ENCODE measurements at places on chromosomes 2 and 18. TPM values are rescaled to one million over a fixed set of nuclear protein-coding genes. Genes with fewer than 3 reads are reported as not detected.

DNA sequence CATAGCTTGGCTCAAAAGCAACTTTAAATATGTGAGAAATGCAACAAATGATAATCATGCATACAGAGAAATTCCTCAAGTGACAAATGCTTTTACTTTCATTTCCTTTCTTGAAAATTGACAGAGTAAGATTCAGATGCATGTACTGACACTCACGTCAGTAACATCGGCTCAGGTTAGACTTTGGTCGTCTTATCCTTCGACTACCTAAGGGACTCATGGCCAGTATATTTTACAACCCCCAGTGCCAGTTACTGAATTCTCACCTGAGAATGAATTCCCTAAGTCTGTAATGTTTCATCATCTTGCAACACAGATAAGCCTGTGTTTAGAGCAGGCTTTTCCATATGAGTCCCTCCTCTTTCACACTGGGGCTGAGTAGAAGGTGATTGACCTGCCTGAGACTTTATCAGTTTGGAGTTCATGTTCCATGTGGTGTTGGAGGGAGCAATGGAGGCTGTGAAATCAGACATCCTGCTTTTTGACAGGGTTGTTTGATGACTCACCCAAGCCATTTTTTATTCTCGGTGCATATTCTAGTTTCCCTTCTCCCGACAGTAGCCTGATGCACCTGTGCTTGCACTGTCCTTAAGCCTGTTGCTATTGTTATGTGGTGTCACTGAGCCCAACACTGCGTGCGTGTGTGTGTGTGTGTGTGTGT, 30.5 kb upstream of the ATP8B1 start:
- no peak for DNase-seq

- no peak for DNase-seq
Observed at GRCh38 chr2:168730344-168730743, 72.1 kb upstream of the NOSTRIN start.

- no peak for DNase-seq
Observed at GRCh38 chr18:40063488-40063887, 1891.5 kb upstream of the PIK3C3 start.

DNA sequence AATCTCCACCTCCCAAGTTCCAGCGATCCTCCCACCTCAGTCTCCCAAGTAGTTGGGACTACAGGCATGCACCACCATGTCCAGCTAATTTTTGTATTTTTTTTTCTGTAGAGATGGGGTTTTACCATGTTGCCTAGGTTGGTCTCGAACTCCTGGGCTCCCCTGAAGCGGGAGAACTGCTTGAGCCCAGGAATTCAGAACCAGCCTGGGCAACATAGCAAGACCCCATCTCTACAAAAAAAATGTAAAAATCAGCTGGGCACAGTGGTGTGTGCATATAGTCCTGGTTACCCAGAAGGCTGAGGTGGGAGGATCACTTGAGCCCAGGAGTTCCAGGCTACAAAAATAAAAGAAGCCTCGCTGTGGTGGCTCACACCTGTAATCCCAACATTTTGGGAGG, 12.0 kb upstream of the ZNF532 start:
- DNase-seq: no peak

GRCh38 chr2:236363711-236364277, 99.6 kb upstream of the ASB18 start:
- no peak for DNase-seq

DNA sequence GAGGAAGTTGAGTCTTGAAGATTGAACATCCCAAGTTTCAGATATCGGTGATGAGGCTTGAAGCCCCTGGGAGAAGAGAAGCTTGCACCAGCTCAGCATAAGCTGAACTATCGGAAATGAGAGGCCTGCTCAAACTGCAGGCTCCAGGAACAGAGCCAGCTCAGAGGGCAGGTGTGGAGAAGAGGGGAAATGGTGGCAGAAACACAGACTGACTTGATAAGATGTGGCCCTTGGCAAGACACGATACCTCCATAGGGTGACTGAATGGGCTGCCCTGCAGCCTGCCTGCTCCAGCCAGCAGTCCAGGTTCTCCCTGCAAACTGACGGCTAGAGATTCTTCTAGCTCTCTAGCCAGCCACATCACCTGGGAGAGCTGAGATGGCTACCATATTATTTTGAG, 86.6 kb downstream of the MYT1L start:
- DNase-seq: no peak

DNA sequence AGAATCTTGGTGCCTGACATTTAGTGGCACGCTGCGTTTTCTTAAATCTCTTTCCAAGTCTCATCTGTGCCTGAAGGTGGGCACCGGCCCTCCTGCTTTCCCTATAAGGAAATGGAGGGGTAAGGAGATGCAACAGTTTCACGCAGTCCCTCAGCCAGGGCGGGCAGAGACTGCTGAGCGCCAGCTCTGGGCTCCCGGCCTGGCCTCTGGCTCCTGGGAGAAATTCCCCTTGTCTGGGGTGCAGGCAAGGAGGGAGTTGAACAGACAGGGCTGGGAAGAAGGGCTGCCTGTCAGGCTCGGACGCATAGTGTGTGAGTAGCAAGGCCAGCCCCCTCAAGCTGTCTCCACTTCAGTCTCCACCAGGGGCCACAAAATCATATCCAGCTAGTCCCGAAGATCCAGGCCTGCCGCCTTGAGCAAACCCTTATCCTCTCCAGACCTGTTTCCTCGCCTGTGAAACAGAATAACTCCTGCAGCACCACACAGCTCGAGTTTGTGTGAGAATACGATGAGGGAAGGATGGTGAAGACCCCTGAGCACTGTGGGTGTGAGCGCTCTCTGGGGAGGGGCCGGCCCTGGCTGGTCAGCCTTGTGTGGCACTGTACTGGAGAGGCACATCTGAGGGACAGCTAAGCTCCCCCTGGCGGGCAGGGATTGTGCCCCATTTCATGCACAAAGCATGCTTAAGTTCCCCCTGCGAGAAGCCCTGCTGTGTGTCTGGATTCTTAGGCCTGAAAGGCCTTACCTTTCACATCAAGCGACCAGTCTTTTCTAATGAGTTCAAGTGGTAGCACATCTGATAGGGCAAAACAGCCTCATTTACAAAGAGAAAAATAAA, 33.8 kb downstream of the SDC1 start:
- no peak for DNase-seq

DNA sequence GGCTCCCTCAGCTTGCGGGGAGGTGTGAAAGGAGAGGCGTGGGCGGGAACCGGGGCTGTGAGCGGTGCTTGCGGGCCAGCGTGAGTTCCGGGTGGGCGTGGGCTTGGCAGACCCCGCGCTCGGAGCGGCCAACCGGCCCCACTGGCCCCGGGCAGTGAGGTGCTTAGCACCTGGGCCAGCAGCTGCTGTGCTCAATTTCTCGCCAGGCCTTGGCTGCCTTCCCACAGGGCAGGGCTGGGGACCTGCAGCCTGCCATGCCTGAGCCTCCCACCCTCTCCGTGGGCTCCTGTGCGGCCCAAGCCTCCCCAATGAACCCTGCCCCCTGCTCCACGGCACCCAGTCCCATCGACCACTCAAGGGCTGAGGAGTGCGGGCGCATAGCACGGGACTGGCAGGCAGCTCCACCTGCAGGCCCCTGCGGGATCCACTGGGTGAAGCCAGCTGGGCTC, 48.2 kb downstream of the RNF138 start:
- DNase-seq: no peak

GRCh38 chr2:207792244-207792785, 22.6 kb upstream of the FZD5 start:
- peak; percentile 25 for DNase-seq

DNA sequence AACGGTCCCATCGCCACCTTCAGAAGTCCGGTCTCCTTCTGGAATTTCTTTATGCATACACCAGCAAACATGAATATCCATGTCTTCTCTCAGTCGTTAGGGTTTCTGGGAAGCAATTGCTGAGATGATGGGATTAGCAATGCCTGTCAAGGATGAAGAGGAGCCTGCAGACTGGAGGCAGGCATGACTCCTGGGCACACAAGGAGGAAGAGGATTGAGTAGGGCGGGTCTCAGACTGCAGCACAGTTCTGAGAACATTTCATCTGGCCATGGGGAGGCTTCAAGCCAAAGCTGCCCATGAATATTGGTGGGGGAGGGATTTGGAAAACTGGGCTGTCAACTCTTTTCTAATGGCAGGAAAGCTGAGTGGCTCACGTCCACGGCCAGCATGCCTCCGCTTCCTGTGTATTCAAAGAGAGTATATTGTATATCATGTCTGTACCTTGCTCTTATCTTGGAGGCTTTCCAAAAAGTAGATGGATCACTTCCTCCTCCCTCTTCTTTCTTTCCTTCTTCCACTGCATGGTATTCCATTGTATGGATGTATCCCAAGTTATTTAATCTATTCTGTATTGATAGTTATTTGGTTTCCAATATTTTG, 24.5 kb downstream of the MC2R start:
- no peak for DNase-seq

GRCh38 chr18:23066060-23066459, 69.2 kb upstream of the CABLES1 start:
- no peak for DNase-seq

- no peak for DNase-seq
Observed at GRCh38 chr18:55877321-55877720, 289.3 kb upstream of the TCF4 start.

DNA sequence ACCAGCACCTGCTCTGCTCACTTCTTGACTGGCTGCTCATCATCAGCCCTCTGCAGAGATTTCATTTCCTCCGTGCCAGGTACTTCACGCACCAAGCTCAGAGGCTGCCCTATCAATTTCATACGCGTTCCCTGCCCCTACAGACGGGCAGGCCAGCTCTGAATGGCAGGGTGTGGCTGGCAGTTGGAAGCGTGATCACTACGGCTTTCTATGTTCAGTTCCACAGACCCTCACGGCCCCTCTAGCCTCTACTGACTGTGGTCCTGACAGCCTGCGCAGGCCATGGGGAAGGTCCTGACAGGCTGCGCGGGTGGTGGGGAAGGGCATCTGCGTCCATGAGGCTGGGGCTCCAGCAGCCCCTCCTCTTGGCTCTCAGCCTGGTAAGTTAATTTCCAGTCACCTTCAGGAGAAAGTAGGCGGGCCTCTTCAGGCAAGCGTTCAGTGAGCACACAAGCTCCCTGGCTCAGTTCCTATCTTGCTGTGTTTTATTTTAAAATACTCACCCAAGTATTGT, 154.8 kb downstream of the ZNF236 start:
- no peak for DNase-seq

- no peak for DNase-seq
Observed at GRCh38 chr2:53312181-53312580, 455.4 kb upstream of the CHAC2 start.

DNA sequence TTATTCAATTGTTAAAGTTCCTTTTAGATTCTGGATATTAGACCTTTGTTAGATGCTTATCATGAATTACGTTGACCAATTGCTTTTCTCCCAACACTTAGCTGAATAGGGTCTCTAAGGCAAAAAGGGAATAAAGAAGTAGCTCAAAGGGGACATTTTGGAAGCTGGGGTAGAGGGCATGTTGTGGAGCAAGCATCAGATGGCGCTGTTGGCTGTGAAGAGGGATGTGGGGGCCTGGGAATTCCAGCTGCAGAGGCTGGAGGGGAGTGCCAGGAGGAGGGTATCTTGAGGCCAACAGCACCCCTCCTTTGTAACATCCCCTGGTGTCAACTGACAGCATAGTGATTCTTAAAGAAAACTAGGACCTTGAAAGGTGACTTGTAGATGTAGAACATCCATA, 198.2 kb downstream of the ADCYAP1 start:
- no peak for DNase-seq

DNA sequence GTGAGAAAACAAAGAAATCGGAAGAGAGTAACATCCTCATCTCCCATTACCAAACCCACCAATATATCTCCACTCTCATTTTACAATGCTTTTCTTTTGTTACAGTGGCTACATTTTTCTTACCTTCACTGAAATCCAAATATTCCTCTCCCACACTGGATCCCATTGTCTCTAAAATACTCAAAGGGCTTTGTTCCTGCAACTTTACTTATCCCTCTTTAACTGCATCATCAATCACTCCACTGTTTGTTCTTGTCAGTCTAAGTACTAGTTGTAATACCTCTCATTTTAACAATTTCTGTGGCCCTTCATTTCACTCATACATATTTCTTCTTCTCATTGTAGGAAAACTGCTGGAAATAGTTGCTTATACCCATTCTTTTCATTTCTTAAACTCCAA, 464.2 kb upstream of the PIK3C3 start:
- DNase-seq: no peak

DNA sequence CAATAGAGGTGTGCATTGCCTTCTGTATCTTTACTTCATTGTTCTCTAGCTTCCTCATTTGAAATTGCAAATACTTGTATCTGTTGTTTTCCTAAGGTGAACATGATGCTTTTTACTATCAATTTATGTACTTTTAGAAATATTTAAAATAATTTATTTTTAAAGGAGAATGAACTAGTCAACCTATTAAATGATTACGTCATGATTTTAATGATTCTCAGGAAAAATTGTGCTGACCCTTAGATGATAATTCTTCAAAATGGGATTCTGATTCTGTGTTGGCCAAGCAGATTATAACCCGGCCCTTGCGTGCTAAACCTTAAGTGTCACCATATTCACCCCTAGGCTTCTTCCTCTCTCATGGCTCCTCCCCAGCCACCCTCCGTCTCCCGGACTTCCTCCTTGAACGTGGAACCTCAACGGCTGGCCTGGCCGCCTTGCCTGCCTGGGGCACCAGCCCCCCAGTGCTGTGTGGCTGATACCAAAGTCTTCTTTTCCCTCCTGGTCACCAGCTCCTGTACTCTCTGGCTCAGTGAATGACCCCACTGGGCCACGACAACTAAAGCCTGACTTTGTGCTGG, 292.0 kb downstream of the GBX2 start:
- no peak for DNase-seq

- no peak for DNase-seq
Observed at GRCh38 chr2:241708879-241709278, 7.0 kb downstream of the ING5 start.

DNA sequence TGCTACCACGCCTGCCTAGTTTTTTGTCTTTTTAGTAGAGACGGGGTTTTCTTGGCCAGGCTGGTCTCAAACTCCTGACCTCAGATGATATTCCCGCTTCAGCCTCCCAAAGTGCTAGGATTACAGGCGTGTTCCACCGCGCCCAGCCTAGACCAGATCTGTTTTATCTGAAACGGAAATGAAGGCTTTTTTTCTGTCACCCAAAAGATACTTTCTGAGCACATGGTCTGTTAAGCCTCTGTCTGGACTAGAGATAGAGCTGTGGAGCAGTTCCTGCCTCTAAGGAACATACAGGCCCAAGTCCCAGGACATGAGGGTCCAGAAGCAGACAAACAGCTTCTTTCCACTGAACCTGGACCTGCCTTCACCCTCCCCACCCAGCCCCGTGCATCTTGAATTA, 43.6 kb upstream of the PTMA start:
- DNase-seq: no peak

- DNase-seq: no peak
Observed at GRCh38 chr2:150403457-150403856, 84.0 kb downstream of the RND3 start.

GRCh38 chr2:54226260-54226659, 29.8 kb downstream of the TSPYL6 start:
- no peak for DNase-seq

The ANKRD39 gene
- 14.1 TPM for total RNA-seq

The ELP2 gene
- 56.1 TPM for total RNA-seq

The TGIF1 gene
- total RNA-seq: 11.4 TPM

The GALNT5 gene
- 1.6 TPM for total RNA-seq

The ATP8B1 gene
- 7.5 TPM for total RNA-seq

The L3MBTL4 gene
- total RNA-seq: 31.4 TPM
